ENCODE measurements at places on chromosomes 2 and 18.

DNA sequence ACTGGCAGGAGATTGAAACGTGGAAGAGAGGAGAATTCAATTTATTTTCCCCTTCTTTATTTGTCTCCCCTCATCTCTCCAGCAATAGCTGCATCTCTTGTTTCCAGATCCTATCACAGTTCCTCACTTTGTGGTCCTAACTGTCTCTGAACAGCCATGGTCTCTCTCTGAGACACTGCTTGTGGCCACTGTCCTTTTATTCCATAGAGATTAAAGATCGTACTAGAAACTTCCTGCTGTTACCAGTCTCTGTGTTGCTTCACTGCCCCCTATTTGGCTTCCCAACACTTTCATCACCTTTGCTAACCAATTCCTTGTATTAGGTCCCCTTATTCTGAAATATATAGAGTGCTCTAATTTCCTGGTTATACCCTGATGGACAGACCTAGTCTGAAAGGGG, 48.9 kb upstream of the CAVIN2 start:
- DNase-seq: no peak

DNA sequence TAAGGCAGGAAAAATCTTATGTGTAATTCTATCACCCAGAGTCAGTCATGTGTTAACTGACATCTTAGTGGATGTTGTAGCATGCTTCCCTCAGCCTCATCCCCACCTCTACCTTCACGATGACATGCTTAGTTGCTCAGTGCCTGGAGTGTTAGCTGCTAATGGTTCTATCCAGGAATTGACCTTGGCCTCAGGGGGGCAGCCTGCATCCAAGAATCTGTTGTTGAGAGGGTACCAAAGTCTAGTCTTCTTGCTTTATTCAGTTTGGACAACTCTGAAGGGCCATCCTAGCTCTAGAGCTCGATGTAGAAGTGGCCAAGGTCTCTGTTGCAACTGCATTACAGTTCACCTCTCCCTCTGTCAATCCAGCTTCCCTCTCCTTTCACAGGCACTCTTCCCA, 61.2 kb downstream of the ACYP2 start:
- peak; percentile 84 for DNase-seq

- DNase-seq: no peak
Measured at GRCh38 chr2:204018717-204019116, 82.2 kb downstream of the ICOS start.

DNA sequence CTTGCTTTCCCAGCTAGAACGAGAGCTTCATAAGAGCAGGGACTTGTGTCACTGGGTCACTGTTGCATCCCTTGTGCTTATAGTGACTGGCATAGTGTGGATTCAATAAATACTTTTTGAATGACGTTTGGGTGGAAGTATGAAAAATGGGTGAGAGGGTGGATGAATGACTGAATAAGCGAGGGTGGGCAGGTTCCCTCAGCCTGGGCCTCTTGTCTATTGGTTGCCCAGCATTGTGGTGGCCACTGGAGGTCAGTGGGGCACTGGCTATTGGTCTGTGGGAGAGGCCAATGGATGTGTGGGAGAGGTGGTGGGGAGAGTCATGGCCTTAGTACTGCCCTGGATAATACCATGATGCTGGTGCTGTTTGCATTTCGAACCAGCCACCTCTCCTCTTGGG, 93.8 kb upstream of the SKOR2 start:
- no peak for DNase-seq

- DNase-seq: peak; percentile 85
Measured at GRCh38 chr2:227238238-227239237, 74.1 kb downstream of the COL4A3 start.

DNA sequence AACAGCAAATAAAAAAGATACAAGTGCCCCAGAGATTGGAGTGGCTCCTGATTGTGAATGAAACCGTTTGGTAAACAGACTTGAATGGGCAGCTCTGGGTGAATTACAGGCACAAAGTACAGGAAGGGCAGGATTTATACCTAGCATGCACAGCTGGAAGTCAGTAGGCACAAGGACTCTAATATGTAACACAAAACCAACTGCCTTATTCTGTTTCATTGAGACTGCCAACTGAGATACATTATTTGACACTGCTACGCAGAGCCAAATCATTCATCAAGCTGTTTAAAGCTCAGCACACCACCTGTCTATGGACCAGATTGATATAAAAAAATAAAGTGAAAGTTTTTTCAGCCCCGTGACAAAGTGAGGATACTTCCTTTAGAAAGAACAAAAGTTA, 541.2 kb downstream of the NUP35 start:
- DNase-seq: no peak

DNA sequence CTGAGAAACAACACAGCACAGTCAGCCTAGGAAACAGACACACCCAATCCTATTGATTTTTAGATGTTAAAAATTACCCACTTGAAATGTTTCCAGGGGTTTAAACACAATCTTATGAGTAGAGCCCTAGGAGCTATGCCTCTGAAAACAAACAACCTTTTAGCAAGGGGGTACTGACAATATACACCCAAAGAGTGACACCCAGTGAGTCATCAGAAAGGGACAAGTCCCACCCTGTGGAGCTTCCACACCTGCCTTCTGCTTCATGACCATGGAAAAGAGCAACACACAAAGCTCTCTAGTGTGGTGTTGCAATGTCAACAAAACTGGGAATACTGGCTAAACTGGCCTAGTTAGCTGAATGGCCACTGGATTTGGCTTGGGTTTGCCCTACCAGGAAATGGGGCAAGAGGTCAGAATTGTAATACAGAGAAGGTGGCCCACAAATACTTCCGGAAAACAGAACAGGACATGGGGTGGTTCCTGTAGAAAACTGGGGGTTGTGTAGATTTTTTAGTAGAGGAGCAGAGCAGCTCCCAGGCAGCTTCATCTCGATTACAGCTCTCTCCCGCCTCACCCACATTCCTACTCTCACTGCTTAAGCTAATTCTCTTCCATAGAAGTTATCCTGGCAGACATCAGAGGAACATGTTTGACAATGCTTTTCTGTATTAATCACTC, 98.2 kb downstream of the GAREM1 start:
- peak; percentile 40 for DNase-seq

DNA sequence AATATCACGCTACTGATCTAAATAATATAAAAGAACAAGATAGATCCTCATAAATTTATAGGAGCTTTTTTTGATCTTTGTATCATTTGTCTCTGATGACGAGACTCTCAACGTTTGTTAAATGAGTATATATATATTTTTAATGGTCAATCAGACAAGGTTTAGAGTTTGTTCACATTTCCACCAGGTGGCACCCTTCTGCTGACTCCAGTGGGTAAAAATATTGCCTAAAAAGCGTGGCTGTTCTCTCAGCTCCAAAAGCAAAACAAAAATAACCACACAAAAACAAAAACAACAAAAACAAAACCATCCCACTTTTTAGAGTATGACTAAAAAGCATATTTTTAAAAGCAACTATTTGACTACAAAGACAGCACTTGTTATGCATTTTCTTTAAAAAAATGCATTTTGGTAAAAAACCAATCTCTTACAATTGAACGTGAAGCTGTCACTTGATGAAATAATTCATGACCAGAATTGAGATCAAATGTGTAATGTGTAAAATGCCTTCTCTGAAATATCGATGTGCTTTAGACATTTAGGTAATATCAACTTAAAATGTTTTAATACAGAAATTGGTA, 723.2 kb downstream of the DPP10 start:
- DNase-seq: peak; percentile 82

GRCh38 chr2:149562324-149562723, 25.3 kb downstream of the MMADHC start:
- DNase-seq: peak; percentile 69

- DNase-seq: no peak
Measured at GRCh38 chr2:180925700-180926099, 54.7 kb upstream of the UBE2E3 start.

Measured in lung (tissue), 17 donors.